CD4-positive, alpha-beta T cell treated with Interleukin-1 beta for 1 hour (primary cell): ENCODE measurements at places on chromosomes 4 and X.
A peak's percentile ranks its signal among the peaks of the same experiment; 100 is the strongest.

DNA sequence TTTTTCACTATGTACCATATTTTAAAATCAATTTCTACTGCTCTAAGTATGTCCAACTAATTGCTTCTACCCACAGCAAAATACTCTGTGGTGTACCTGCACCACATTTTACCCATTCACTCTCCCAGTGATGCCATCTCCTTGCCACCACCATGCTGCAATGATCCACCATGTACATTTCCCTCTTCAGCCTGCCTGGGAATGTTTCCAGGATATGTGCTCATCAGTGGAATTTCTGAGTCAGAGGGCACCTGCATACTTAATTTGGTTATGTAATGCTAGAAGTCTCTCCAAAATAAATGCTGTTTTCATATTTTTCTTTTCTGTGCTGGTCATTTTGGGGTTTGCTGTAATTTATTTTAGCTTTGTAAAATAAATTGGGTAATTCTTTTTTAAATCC, 33.2 kb upstream of the OCIAD2 start:
- no peak for DNase-seq

- DNase-seq: no peak
Measured at GRCh38 chr4:40379248-40379647, 44.1 kb downstream of the CHRNA9 start.

DNA sequence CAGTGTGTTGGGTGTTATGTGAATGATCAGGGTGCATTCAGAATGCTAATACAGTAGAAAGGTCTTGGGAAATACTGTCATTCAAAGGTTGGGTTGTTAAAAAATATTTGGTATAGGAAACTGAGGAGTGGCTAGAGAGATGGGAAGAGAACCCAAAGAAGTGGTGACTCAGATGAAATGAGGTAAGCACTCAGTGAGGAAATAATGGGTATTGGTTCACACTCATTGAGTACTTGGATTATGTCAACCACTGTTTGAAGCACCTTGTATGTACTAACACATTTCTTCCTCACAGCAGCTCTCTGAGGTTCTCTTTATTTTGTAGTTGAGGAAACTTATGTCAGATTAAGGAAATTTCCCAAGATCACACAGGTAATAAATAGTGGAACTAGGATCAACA, 40.8 kb upstream of the NUDT6 start:
- DNase-seq: no peak

- DNase-seq: no peak
Measured at GRCh38 chrX:40262157-40263013, 164.6 kb upstream of the BCOR start.

DNA sequence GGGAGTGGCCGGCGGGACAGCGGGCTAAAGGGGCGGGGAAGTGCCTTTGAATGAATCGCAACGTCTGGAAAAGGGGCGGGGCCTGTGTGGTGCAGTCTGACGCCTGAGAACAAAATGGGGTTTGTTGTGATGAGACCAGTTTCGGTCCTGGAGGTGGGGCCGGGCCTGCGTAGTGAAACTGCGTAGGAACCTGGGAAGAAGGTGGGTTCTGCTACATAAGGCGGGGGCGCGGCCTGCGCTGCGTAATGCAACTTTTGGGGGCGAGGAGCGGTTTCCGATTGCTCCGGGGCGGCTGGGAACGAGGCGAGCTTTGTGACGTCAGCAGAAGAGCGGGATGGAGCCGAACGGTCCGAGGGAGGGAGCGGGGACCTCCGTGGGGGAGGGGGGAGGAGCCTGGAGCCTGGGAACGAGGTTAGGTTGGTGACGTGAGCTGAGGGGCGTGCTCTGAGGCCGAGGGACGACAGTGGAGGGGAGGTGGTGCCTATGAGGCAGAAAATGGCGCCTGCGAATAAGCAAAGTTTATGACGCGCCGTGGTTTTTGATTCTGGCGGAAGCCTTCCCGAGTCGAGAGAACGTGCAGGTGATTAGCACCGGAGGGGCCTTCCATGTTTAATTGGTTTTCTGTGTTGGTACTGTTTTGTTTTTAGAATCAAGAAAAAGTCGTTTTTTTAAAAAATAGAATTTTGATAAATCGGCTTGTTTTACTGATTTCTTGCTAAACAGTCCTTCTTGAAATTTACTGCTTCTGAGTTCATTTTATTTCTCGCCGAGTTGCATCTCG, 714 bp downstream of the USP11 start:
- peak; percentile 98 for DNase-seq
